ENCODE measurements at places on chromosomes 4 and X.

DNA sequence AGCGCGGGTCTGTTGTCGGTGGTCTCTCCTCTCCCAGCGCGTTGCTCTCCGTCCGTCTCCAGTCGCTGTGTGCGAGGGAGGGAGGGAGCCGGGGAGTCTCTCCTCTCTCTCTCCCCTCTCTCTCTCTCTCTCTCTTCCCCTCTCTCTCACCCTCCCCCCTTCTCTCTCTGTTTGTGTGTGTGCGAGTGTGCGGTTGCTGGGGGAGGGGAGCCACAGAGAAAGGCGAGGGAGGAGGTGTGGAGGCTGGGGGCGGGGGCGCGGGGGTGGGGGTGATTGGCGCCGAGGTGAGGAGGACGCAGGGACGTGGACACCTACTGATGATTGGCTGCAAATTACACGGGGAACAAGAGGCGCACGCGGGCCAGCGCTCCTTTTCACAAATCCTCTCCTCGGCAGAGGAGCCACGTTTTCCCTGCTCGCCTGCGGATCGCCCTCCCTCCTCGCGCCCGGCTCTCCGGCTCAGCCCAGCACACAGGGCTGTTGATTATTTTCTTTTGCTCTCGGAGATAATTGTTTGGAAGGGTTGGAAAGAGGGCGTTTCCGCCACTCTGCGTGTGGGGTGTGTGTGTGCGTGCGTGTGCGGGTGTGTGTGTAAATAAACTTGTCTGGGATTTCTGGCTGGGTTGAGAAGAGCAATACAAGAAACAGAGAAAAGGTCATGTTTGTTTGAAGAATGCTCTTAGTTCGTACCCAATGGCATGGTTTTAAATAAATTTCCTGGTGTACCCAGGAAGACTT, at the start of gene CXXC4:
Gene CXXC4 (minus strand): TSS at position 73 of the 738 bp plus-strand sequence. CDS start 3,092 bp downstream, outside the sequence.
- DNase-seq, result no peak

- no peak for DNase-seq
These were observed 247.9 kb downstream of the ARHGAP24 start for GRCh38 chr4:85722807-85723206.

GRCh38 chrX:135477576-135477975, 42.9 kb upstream of the INTS6L start:
- peak; percentile 36 for DNase-seq

GRCh38 chr4:74282926-74283325, 25.3 kb upstream of the EPGN start:
- DNase-seq, result peak; percentile 41

DNA sequence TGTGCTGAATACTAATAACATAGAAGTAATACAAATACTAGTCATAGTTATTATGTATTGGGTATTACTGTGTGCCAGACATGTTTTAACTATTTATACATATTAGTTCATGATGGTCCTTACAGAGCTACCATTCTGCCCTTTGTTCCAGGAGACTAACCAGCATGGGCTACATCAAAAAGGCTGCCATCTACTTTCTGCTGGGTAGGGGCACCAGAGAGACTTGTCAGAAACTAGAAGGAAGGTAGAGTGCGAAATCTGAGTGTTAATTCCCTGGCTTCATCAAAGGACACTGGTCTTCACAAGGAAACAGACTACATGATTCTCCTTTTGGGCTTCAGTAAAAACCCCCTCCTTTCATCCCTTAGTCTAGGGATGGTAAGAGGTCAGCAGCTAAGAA, 347.8 kb downstream of the GBA3 start:
- no peak for DNase-seq

DNA sequence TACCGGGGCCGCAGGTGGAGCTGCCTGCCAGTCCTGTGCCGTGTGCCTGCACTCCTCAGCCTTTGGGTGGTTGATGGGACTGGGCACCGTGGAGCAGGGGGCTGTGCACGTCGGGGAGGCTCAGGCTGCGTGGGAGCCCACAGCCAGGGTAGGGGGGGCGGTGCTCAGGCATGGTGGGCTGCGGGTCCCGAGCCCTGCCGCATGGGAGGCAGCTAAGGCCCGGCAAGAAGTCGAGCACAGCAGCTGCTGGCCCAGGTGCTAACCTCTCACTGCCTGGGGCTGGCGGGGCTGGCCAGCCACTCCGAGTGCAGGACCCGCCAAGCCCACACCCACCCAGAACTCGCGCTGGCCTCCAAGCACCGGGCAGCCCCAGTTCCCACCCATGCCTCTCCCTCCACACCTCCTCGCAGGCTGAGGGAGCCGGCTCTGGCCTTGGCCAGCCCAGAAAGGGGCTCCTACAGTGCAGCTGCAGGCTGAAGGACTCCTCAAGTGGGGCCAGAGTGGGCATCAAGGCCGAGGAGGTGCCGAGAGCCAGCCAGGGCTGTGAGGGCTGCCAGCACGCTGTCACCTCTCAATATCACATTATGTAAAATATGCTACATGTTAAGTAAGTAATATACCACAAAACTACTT, 104.1 kb downstream of the COX7B2 start:
- no peak for DNase-seq

- no peak for DNase-seq
These were observed 4.3 kb upstream of the FGG start for GRCh38 chr4:154616731-154617130.

GRCh38 chr4:40228497-40229365, 31.9 kb downstream of the RHOH start:
- DNase-seq, result peak; percentile 6

DNA sequence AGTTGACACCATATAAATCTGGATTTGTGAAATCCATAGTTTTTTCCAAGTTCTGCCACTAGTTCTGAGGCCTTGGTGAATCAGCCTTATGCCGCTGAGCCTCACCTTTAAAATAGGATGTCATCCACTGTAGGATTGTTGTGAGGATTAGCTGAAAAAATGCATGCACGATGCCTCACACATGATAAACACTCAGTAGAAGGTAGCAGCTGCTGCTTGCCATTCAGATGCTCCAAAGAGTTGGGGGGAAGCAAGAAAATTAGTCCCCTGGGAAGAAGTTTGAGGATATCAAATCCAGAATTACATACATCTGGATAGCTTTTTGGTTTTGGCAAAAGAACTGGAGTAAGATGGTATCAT, 7.4 kb downstream of the MMAA start:
- DNase-seq, result no peak

- no peak for DNase-seq
These were observed 17.6 kb downstream of the GAK start for GRCh38 chr4:914531-914930.
